Renal cortical epithelial cell (primary cell): ENCODE measurements at places on chromosomes 4 and X. TPM values are rescaled to one million over a fixed set of nuclear protein-coding genes. Genes with fewer than 3 reads are reported as not detected.

- no peak for DNase-seq
These were observed 9.3 kb downstream of the ZNF185 start for GRCh38 chrX:152907084-152907651.

DNA sequence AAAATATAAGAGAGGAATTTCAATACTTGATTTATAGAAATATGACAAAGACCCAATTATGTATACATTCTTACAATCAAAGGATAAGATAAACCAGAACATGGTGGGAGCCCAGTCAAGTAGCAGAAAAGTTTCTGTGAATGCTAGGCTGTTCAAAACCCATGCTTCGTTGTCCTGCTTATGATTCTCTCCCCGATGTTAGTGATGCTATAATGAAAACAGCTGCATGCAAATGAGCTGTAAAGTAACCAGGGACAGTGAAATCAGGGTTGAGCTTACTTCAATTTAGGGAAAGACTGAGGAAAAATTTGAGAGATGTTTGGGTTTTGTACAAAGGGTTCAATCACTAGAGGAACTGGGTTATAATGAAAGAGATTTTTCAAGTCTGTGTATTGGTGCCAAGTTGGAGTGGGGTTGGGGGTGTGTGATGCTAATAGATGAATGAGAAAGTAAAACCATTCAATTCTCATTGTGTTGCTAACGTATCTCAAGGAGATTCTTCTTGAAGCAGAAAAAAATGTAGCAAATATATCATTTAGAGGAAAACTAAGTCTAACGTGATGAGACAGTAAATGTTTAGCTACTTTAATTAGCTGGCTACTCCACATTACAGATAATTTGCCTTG, 59.3 kb upstream of the PPP1R2C start:
- DNase-seq, result no peak

- no peak for DNase-seq
These were observed 15.9 kb downstream of the CCDC149 start for GRCh38 chr4:24896977-24897376.

DNA sequence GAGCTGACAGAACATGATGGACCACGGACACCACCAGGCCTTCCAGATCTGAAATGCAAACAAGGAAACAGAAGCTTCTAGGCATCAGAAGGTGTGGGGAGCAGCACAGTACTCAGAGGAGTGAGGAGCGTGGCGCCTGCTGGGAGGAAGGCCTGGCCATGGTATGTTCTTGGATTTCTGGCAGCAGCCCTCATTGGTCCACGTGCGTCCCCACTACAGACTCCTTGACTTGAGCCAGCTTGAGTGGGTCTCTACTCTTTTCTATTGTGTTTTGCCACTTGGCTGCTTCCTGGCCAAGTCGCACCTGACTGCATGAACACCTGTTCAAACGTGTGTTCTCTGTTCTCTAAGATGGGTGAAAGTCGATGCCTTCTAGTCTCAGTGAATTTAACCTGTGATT, 18.0 kb downstream of the ZNF275 start:
- no peak for DNase-seq

GRCh38 chr4:89253311-89253710, 54.3 kb downstream of the GPRIN3 start:
- DNase-seq, result no peak

DNA sequence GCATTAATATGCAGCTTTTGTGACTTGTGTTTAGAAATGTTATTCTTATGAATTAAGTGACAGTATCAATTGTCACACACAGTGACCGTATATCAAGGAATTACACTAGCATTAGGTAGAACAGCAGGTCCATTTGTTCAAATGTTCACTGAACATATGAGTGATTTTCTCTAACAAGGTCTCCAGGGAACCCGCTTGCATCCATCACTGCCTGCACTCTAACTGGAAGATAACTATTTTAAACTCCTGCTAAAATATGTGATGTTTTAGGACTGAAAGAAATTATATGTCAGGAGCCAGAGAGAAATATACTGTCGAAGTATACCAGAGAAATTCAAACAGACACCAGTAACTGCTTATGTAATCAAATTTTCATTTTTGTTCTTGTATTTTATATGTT, 1395.7 kb downstream of the PCDH18 start:
- no peak for DNase-seq

The RIBC1 gene
- total RNA-seq, result 1.2 and 2.8 TPM in 2 replicates

- DNase-seq, result peak; percentile 32
These were observed 121.7 kb upstream of the CXXC4 start for GRCh38 chr4:104616401-104616820.

DNA sequence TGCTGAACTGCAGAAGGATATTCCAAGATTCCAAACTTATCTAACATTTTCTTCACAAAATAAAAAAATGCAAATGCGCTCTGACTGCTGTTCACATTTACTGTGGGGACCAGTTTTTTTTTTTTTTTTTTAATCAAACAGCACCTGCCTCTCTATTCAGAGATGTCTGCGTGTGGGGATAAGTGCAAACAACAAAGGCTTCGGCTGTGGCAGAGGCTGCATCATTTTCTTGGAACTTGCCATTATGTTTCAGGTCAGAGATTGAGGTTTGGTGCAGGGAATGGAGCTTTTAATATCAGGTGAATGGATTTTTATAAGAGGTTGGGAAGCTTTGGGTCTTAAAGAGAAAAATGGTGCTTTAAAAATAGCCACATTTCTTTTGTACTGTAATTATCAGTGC, 78.2 kb upstream of the TET2 start:
- DNase-seq, result no peak

DNA sequence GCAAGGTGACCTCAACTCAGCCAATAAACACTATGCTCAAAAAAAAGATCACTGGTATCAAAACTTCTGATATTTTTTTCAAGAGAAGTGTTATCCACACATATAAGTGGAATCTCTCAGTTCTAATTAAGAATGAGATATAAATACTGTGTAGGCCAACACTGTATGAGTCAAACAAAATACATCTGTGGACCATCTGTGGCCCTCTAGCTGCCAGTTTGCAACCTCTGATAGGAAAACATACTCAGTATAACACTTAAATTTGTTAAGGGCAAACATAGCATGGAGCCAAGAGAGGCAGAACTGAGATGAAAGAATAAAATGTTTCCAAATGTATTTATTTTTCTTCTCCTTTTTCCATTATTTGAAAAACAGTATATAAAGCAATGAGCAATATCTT, 377.3 kb downstream of the ARAP2 start:
- no peak for DNase-seq

DNA sequence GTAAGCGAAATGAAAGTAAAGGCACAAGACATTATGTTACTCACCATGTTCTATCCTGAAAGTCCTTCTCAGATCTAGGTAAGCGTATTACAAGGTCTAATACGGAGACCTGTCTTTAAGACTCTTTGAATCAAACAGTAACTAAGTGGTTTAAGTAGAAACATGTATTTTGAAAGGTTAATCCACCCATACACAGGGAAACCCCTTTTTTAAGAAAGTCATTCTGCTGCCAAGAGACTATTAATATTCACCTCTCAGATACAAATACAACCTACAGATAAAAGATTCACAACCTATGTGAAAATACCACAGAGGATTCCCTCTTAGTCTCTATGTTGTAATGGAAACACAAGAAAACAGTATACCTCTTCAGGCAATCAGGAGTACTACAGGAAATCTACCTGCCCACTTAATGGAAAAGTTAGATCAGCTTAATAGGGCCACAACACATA, 63.2 kb upstream of the TNIP3 start:
- peak; percentile 16 for DNase-seq

GRCh38 chr4:110950731-110951130, 327.9 kb upstream of the PITX2 start:
- DNase-seq, result no peak

DNA sequence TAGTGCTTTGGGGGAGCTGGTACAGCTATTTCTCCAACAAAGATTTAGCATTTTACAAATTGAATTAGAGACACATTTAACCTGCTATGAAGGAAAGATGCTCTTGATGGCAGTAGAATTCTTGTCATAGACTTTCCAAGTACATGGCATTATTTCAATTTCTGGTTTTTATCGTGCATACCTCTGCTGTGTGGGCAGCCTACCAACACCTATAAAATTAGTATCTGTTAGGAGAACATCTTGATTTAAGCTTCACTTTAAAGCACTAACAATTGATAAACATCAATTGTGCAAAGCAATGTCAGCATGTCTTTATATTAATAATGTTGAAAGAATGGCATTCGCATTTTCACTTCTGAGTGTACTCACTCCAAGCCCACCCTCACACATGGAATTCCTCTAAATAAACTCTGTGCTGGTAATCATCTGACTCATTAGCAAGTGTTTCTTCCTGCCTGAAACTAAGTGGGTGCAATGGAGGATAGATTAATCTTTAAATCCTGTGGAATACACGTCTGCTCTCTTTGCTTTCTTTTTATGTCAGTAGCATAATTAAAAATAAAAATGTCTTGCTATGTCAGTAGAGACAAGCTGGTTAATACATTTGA, 279.8 kb upstream of the MAGEB18 start:
- peak; percentile 68 for DNase-seq

The GPC4 gene
- total RNA-seq, result 19.4 and 80.6 TPM in 2 replicates

- no peak for DNase-seq
These were observed 919.8 kb downstream of the CENPC start for GRCh38 chr4:66625480-66625879.

The BTK gene
- total RNA-seq, result not detected in 2 replicates

The OTUD6A gene
- not detected in 2 replicates for total RNA-seq

DNA sequence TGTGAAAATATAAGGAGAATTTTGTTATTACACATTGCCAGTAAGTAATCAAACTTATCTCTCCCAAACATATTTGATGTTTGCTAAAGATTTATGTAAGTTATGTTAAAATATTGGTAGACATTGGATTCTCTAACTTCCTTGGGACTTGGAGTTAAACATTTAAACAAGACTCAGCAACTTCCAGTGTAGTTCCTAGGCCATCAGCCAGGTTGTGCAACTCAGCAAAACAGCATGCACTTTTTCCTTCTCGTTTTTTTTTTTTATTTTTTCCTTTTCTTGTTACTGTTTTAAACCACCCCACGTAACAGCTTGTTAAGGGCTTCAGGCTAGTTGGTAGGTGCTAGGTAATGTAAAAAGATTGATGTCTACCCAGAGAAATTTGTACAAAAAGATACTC, 510.4 kb downstream of the ANKRD50 start:
- peak; percentile 30 for DNase-seq
